IMR-90 (cell line): ENCODE measurements at places on chromosomes 1 and 21. TPM values are rescaled to one million over a fixed set of nuclear protein-coding genes. Genes with fewer than 3 reads are reported as not detected.
A peak's percentile ranks its signal among the peaks of the same experiment; 100 is the strongest.

Gene CHRNB2
- polyA plus RNA-seq: 0.03 and 0.09 TPM in 2 replicates

Gene VASH2
- polyA plus RNA-seq: 1.1 and 1.2 TPM in 2 replicates

DNA sequence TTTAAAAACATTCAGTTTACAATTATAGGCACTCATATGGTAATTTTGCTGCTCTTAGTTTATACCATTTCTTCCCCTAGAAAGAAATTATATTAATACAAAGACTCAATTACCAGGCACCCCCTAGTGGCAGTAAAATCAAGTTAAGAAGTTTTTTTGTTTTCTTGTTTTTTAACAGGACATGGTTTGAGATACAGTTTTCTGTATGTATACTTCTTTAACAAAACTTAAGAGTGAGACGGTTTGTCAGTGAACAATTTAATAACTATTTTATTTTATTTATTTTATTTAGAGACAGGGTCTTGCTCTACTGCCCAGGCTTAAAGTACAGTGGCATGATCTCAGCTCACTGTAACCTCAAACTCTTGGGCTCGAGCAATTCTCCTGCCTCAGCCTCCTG, 224.6 kb downstream of the FAF1 start:
- peak; percentile 33 for DNase-seq

GRCh38 chr1:32247452-32247851, 430 bp downstream of the FAM167B start:
- no peak for DNase-seq

DNA sequence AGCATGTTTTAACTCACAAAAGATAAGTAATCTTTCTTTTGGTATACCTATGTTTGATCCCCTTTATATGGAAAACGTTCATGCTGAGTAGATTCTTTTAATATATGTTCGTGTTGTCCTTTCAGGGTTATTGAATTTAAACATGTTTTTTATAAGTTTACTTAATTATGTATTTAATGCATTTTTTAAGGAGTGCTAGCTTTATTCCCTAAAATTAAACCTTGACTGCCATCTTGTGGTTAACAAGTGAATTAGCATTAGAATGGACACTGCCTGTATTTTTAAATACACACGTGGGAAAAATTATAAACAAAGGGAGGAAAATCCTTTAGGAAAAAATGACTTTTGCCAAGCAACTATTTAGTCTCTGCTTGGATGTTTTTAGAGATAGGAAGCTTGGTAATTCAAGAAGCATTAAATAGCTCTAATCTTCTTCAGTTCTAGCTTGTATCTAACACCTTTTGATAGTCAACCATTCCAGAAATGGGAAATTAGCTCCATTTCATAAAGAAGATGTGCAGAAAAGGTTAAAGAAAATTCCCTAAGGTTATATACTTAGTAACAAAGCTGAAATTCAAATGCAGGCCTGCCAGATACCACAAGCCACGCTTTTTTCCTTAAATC, 43.0 kb downstream of the UBE2U start:
- DNase-seq: peak; percentile 59

DNA sequence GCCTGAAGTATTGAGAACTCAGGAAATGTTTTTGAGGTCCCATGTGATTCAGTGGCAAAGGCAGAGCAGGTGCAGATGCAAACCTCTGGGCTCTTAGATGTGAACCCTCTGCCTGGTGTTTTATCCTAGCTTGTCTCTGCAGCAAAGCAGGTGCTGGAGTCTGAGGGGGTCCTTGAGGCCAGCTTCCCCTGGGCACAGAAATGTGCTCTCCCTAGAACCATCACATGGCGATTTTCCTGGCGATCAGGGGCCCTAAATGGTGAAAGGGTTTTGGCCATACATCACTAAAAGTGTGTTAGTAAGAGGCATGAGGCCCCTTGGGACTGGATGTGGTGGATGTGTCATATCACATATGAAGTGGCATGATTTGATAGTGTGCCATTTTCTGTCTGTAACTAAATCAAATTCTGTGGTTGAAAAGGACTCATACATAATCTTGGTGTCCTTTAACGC, 144.8 kb downstream of the ST6GALNAC3 start:
- no peak for DNase-seq

DNA sequence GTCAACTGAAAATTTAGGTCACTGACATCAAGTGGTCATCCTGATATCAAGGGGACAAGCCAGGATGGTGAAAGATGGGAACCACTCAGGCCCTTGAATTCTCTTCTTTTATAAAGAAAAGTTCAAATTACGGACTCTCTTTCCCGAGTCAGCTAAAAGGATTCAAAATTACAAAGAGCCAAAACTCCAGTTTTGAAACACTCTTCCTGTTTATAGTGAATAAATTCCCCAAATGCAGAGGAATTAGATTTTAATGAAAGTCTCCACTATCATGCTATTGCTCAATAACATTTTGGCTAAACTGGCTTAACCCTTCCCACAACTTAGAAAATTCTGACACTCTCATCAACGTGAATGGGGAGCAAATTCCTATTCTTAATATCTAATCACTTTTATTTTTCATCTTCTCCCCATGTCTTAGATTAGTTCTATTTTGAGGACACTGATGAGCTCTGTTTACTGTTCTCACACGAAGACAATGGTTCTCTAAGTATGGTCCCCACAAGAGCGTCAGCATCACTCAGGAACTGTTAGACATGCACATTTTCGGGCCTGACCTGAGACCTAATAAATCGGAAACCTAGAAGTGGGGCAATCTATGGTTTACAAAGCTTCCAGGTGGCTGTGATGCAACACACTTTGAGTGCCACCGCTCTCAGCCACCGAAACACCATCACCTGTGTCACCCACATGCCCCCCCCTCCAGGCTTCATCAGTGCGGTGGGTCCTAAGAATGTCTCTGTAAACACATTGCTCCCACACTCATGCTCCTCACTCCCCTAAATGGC, 64.4 kb upstream of the TIAM1 start:
- no peak for DNase-seq
